ENCODE measurements at places on chromosomes 7 and 10.
A peak's percentile ranks its signal among the peaks of the same experiment; 100 is the strongest.

DNA sequence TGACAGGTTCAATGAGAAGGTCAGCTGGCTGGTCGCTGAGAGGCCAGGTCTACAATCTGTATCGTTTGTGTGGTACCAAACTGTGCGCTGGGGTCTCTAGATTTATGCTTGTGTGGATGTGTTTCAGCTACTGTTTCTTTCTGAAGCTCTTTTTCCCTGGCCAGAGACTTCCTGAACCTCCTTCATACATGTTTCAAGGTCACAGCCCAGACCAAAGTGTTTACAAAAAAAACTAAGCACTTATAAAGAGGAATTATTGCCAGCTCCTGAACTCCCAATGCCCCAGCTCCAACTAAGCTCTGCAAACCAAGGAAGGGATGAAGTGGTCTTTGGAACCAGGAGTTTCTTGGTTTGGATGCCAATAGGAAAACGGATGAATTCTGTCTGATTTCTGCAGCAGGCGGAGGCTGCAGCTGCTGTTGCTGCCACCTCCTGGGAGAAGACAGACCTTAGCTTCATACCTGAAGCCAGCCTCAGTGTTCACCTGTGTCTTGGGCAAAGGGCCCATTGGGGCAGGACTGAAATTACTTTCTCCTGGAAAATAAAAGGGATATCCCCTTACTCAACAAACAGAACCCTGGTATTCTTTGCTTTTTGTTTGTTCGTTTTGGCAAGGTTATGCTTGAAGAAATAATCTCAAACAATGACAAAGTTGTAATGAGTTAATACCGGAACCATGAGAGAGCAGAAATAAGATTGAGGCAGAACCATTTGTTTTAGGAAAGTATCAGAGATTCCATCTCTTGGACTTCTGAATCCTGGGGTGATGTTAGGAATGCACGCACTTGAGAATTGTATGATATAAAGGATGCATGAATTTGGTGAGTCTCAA lies 24.6 kb upstream of the MKLN1 start:
- DNase-seq = no peak

DNA sequence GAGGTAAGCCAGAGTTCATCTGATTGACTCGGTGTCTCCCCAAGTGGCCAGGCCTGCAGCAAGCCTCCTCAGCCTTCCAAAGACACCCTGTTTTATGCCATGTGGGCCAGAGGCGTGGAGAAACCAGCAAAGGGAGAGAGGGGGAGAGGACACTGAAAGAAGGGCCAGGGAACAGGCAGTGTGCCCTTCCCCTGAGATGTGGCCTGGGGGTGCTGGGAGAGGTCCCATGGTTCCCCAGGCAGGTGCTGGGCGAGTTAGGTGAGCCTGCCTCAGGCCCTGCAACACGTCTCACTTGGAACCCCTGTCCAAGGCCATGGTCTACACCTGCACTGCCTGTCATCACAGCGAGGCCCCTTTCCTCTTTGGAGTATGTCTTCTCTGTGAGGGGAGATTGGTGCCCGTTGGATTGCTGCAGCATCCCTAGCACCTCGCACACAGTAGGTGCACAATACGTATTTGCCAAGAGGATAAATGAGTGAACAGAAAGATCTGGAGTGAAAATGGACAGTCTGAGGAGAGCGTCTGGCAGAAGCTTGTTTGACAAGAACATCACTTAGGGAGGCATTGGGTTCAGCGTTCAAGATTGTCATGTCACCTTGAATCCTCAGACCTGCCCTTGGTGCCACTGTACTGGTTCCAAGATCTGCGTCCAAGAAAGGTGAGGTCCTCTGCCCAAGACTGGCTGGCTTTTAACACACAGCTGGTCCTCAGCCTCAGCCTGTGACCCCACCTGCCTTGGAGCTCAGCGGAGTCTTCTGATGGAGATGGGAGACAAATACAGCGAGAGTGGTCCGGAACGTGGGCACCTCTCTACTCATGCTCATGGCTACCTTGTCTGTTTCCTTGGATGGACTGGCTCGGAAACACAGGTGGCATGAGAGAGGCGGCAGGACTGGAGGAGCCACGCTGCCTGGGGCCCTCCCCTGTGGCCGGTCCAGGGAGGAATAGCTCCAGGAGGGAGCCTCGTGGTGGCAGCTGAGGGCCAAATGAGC lies 39.8 kb upstream of the NUB1 start:
- DNase-seq = no peak

GRCh38 chr7:113891828-113892227 lies 27.0 kb downstream of the PPP1R3A start:
- no peak for DNase-seq

DNA sequence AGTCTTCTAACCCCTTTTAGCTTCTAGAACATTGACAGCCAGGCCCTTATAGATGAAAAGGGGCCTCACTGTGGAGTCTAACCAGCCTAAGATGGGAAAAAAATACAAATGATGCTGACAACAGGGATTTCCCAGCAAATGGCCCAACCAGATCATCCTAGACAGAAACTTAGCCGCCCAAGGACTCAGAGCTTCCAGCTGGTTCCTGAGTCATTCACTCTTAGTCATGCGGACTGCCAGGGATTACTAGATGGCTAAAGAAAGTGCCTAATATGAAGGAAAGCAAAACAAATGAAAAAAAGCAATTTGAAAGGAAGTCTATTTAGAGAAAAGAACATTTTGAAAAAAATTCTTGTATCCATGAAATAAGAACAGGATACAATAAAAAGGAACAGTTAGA lies 23.7 kb downstream of the TSPAN14 start:
- DNase-seq = no peak

DNA sequence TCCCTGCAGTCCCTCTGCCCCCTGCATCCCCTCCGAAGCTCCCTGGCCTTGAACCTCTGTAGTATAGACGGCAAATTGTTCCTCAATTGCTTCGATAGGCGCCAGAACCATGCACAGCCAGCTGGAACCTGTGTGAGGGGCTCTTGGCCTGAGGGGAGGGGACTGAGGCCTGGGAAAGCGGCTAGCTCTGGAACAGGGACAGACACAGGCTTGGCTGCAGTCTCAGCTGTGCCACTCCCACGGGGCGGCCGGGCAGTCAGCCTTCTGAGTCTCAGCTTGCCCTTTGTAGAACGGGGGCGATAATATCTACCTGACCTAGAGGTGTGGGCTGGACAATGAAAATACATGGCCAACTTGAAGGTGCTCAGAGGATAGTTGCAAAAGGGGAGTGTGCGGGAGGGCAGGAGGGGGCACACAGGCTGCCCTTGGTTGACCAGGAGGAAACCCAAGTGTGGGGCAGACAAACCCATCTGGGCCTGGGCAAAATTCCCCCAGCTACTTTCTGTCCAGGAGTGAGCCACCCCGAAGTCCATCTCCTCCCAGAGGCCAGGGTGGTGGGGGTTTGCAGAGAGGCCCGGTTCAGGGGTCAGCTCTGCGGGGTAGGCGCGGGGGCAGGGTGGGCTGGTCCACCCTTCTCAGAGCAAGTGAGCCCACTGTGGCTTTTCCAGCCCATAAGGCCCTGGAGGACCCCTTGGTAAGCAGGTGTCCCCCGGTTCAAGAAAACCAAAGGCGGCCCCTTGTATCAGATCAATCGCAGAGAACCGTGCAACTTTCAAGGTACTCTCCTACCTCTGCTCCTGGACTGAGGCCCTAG lies 4.6 kb downstream of the CRYGN start:
- no peak for DNase-seq

GRCh38 chr10:116272440-116273283 lies at the start of gene GFRA1:
TSS of gene GFRA1 (minus strand) at chr10:116273206. CDS start at chr10:116272029, 1,177 bp downstream.
- DNase-seq = peak; percentile 25

GRCh38 chr7:18445916-18446520 lies 49.5 kb upstream of the HDAC9 start:
- no peak for DNase-seq

DNA sequence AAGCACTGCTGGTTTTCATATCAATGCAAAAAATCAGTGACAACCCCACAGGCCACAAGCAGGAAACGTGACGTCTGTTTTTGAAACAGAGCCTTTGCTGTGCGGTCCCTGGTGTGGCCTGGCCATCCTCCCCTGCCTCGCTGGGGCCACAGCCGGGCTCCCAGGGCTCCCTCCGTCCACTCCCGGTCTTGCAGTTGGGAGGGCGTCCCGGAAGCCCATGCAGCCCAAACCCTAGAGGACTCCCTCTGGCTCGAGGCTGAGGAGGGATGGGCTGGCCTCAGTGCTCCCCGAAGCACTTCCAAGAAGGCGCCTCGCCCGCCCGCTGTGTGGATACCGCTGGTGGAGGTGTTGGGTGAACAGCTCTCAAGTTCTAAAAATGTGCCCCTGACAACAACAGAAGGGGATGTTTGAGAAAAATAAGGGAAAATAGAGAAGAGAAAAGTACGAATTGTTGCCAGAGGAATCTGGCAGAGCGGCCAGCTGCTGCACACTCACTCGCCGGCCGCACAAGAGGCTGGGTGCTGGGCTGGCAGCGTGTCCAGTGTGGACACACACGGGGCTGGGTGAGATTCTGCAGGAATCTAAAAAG lies 73.5 kb downstream of the ZRANB1 start:
- peak; percentile 72 for DNase-seq

- no peak for DNase-seq
These were observed 14.8 kb downstream of the NFE2L3 start for GRCh38 chr7:26166684-26167266.

DNA sequence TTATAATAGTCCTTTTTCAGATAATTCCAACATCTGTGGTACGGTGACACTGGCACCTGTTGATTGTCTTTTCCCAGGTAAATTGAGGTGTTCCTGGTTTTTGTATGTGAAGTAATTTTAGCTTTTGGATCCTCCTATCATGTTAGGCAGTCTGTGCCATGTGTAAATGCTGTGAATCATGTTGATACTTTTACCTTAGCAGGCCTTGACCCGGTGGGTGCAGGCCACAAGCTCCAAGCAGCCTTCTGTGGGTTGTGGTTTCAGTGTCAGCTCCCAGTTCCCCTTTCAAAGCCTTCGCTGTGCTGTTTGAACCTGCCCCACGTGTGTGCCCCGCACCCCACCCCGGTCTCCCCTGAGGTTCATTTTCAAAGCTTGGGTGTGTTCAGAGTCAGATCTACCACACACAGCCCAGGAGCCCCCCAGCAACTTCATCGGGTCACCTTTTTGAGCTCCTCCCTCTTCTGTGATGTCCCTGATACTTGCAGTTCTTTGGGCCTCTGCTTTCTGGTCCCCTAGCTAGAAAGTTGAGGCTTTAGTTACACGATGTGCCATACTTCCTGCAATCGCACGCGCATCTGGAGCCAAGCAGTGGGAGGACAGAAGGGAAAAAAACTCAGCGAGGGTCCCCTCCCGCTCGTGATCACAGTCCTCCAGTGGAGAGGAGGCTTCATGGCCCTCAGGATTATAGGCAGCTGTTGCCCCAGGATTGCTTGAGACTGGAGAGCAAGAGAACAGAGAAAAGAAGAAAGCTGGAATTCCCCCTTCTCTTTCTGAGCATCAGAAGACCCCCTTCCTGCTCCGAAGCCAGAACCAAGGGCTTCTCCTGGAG lies 8.7 kb upstream of the BHLHA15 start:
- DNase-seq = peak; percentile 90

- no peak for DNase-seq
These were observed 302.1 kb downstream of the ADK start for GRCh38 chr10:74453169-74453568.

GRCh38 chr7:12759151-12759550 lies 71.7 kb downstream of the ARL4A start:
- no peak for DNase-seq

- no peak for DNase-seq
These were observed 181.5 kb upstream of the AOAH start for GRCh38 chr7:36905841-36906240.

DNA sequence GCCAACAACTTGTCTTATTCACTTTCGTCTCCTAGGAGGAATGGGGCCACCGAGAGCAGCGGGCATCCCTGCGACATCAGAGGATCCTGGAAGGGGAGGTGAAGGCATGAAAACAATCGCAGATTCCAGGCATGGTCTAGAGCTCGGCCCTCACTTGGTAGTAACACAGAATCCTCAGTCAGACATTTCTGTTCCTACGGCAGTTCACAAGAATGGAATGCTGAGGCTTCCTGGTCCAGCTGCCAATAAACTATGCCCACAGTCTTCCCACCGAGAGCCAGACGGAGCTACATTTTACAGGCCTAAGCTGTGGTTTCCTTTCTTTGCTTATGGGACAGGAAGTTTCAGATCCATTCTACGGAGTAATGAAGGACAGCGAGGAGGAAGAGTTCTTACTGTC lies 75.8 kb downstream of the OR13A1 start:
- DNase-seq = no peak

GRCh38 chr10:76111986-76112825 lies 680.8 kb downstream of the LRMDA start:
- DNase-seq = peak; percentile 10

DNA sequence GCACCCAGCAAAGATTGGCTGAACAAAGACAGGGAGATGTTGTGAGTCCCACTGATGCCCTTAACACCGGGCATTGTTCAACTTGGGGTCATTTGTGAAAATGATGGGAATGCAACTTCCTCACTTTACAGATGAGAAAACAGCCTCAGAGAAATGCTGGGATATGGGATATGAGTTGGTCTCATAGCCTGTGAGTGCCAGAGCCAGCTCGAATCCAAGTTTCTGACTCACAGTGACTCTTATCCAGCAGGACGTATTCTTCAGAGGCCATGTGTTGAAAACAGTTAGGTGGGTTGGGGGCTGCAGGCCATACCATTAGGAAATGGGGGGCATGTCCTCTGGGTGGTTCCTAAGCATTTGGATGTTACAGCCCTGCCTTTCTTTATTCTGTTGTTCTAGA lies 45.2 kb downstream of the KIAA1217 start:
- DNase-seq = no peak
